ENCODE measurements at places on chromosomes 16 and 17.

DNA sequence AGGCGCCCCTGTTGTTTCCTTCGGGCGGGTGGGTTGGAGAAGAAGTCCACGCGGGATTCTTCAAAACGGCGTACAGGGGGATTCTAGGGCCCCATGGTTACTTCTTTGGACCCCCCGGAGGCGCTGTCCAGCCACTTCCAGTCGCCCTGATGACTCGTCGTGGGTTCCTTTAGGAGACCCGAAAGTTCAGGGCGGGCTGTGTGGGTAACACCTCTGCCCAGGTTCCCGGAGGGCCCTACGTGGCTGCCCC lies 716 bp upstream of the HIC1 start:
- no peak for DNase-seq

DNA sequence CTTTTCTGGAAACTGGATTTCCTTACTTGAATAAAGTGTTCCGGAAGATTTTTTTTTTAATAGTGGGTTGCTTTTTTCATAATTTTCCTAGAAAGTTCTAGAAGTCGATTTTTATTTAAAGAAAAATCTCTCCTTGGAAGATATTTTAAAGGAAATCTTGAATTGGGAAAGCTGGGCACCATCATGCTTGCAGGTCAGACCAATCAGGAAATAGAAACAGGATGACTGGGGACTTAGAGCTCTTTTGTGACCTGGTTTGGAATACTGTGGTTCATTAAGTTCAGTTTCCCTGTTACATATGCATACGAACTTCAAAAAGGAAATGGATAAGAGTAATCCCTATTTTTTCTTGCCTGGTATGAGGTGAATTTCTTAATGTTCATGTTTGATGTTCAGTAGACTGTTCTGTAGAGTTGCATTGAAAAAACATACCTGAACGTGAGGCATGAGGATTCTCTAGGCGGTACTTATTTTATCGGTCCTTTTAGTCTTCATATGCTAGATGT lies 1.2 kb downstream of the NFATC3 start:
- no peak for DNase-seq

- no peak for DNase-seq
Observed at GRCh38 chr17:55308613-55309391, 44.0 kb downstream of the HLF start.

DNA sequence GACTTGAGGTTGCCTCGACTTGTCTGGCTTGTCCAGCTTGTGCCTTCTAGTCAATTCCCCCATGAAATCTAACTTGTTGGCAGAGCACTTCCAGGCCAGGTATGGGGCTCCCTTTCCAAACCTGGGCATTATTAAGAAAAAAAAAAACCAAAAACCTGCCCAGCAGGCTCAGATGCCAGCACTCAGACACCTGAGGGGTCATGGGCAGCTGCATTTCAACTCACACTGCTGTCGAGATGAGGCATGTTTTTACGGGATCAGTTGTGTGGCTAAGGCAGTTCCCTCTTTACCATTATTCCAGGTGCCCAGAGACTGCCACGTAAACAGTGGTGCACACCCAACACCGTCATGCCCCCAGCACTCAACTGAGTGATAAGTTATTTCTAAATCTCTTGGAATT lies 17.8 kb downstream of the TMEM11 start:
- no peak for DNase-seq

DNA sequence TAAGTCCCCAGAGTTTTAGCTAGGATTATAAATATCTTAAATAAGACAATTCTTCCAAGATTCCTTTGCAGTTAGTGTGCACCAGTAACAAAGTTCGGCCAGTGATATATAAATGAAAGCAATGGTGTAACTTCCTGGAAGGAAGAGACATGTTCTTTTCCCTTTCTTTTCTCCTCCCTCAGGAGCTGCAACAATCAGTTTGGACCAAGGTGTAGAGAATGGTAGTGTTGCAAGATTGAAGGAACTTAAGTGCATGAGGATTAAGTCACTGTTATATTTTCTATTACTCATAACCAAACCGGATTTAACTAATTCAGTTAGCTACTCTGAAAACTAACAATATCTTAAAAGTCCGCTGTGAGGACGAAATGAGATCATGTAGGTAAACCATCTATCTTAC lies 68.9 kb upstream of the KCNJ16 start:
- no peak for DNase-seq

GRCh38 chr16:85465328-85466303 lies 147.5 kb upstream of the GSE1 start:
- no peak for DNase-seq

DNA sequence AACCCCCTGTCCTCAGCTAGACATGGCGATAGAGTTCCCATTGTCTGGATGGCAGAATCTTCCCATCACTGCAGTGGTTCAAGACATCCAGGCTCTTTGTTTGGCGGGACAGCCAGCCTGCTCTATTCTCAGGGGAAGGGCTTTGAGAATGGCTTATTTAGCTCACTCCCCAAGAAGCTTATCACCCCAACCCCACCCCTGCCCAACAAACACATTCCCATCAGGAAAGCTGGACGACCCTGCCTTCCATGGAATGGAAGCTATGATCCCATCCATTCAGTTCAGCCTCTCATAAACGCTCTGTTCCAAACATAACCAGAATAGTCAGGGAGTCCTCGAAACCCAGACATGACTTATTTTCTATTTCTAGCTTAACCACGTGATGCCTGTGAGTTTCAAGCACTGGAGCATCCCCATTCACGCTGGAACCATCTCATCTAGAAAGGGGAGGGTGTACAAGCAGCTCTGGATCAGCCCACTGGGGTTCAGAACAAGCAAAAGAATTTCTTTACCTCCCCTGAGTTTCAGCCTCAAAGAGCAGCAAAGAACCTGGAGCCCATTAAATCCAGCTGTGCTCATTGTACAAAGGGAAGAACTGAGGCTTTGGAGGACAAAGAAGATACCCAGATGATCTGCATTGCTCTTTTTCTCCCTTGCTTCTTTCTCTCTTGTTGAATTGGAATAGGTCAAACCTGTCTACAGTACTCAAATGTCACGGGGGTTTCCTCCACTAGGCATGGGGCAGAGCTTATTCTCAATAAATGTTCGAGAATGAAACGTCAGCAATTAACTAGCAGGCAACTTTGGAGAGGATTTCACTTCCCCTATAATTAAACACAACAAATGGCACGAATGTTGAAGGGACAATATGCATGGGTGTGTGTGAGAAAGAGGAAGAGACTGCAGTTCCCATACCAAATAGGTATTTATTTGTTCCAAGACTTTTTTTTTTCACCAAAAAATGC lies 93.1 kb downstream of the XYLT1 start:
- DNase-seq: no peak

DNA sequence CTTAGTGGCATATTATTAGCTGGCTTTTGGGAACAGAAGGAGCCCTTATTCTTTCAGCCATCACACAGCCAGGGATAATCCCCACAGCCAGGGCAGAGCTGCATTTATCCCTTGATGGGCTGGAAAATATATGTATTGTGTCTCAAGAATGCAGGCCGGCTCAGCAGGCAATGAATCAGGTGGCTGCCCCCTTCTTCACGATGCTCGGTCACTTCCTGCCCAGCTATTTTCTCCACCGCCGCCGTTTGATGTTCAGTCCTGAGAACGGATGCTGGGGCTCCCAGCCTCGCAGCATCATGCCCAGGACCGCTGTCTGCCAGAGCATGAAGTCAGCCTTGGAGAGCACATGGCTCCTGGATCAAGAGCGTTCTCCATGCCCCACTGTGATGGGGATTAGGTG lies 4.3 kb upstream of the MYH3 start:
- DNase-seq: no peak

DNA sequence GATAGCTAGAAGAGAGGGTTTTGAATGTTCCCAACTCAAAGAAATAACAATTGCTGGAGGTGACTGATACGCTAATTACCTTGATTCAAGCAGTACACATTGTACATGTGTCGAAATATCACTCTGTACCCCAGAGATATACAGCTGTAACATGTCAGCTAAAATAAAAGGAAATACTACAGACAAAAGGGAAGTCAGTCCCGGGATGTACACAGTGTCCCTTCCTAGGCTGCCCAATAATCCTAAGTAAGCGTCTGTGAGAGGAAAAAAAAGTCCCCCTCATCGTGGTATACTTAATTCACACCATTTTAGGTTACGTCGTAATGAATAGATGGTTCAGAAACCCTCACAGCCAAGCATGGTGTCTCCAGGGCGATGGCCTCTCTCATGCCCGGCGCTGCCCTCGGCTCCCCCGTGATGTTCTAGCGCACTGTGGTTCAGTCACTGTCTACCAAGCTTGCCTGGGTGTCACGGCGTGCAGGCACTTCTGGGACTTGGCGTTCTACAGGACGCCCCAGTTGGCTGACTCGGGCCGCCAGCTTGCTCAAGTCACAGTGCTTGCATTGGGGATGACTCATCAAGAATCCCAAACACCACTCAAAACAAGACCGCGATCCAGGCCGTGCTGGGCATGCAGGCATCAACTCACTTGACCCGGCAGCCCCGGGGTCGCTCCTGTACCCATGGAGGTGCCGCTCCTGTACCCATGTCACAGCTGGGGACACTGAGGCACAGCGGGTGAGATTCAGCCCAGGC lies 27.6 kb downstream of the CCDC40 start:
- no peak for DNase-seq

DNA sequence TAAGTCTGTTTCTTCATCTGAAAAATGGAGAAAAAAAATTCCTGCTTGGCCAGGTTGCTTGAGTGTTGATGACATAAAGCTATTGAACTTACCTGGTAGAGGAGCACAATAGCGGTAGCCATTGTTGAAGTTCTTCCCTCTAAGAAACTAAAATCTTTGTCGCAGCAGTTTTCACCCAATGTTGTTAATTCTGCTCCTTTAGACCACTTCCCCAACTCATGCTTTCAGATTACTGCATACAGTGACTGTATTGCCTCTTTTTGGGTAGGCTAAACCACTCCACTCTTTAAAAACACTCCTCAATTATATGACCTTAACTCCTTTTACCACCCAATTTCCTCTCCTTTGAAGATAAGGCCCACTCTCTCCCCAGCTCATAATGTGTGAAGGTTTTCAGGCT lies 35.7 kb upstream of the CCL2 start:
- no peak for DNase-seq

DNA sequence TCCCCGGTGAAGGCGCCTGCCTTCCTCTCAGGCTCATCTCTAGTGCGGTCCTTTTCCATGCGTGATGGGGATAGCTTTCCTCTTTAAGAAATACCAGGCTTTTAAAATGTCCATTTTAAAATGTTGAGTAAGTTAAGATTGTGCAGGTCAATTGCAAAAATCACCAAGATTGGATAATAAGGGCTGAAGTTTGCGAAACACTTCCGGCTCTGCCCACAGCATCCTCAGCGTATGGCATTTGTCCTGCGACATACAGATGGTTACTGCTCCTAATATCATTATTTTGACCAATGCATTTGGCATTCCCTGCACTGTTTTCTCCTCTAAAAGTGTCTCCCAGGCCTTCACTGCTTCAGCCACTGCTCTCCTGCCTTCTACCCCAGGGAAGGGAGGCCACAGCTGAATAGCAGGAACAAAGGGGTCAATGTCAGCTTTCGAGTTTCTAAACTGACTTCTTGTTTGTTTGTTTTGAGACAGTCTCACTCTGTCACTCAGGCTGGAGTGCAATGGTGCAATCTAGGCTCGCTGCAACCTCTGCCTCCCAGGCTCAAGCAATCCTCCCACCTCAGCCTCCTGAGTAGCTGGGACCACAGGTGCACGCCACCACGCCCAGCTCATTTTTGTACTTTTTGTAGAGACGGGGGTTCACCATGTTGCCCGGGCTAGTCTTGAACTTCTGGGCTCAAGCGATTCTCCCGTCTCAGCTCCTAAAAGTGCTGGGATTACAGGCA lies 91.9 kb downstream of the CRISPLD2 start:
- DNase-seq: no peak

DNA sequence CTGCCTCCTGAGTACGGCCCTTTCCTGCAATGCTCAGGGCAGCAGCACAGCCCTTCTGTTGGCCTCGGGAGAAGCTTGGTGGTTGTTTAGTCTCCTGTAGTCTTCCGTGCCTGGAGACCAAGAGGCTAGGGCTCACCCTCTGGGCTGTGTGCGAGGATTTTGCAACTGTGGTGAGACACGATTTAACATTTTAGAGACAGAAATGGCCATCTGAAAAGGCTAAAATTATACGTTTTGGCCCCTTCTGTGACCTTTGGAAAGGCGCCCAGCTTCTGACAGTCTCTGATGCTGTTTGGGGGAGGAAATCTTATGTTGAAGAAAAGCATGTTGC lies 33.1 kb downstream of the FOXL1 start:
- peak; percentile 87 for DNase-seq

GRCh38 chr16:89094252-89094879 lies 714 bp downstream of the ACSF3 start:
- DNase-seq: no peak

- DNase-seq: no peak
Observed at GRCh38 chr17:82110298-82110697, 12.3 kb upstream of the FASN start.

GRCh38 chr16:69618307-69618706 lies 52.5 kb downstream of the NFAT5 start:
- DNase-seq: no peak

DNA sequence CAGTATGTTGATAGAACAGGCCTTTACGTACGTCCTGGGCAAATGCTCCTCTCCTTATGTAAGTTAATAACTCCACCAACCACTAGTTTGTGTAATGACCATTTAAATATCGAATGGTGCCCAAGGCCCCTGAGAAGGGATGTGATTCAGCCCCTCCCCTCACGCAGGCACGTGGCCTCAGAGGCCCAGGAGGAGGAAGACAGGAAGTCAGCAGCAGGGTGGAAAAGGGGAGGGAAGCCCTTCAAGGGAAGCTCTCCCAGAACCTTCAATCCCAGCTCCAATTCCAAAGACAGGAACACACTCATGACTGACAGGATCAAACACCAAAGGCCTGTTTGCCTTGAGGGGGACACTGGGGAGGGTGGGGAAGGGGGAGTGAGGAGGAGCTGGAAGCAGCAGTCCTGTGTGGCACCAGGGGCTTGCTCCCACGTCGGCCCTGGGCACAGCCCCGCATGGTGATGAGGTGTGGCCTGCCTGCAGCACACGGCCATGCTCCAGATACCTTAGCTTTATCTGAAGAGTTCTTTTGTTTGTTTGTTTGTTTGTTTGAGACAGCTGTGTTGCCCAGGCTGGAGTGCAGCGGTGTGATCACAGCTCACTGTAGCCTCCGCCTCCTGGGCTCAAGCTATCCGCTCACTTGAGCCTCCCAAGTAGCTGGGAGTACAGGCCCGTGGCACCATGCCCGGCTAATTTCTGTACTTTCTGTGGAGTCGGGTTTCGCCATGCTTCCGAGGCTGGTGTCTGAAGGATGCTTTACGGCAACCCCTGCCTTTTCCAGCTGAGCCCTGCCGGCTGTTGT lies 105.0 kb downstream of the ZNF778 start:
- DNase-seq: no peak

DNA sequence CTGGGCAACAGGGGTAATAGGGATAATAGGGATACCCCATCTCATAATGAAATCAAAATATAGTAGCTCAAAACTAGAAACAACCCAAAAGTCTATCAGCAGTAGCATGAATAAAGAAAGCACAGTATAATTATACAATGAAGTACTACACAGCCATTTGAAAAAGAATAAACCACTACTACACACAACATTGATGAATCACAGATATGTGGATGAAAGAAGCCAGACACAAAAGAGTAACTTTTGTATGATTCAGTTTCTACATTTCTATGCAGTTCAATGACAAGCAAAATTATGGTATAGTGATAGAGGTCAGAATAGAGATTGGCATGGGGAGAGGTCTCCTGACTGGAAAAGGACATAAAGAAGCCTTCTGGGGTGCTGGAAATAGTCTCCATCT lies 2.8 kb upstream of the HOXB13 start:
- DNase-seq: no peak

GRCh38 chr17:79125503-79125902 lies 50.9 kb downstream of the ENGASE start:
- DNase-seq: no peak
